ENCODE measurements at places on chromosomes 1 and 21. TPM values are rescaled to one million over a fixed set of nuclear protein-coding genes. Genes with fewer than 3 reads are reported as not detected.
A peak's percentile ranks its signal among the peaks of the same experiment; 100 is the strongest.

The FAM177B gene
- not detected for total RNA-seq

The ADGRB2 gene
- total RNA-seq = 2.3 TPM

The RBBP5 gene
- 19.9 TPM for total RNA-seq

DNA sequence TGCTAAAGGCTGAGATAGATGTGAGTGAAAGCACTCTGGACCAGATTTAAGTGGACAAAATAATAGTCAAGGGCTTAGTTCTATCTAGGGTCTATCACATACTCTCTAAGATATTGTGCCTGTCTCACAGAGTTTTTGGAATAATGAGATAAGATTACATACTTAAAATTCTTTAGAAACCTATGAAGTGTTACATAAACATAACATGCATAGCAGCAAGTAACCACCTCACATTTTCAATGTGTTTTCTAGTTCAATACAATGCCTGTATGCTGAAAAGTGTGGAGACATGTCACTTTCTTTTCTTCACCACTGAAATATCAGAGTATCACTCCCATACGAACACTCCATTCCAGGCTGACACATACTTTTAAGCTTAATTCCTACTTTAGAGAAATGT lies 16.2 kb downstream of the SDCCAG8 start:
- H3K27ac ChIP-seq = no peak overlapping the region
- DNase-seq = no peak
- H3K36me3 ChIP-seq = peaks cover 6% of the 10 kb centered on the region
- peaks cover 8% of the 10 kb centered on the region for H3K4me1 ChIP-seq
- no peak overlapping the region for H3K4me3 ChIP-seq

DNA sequence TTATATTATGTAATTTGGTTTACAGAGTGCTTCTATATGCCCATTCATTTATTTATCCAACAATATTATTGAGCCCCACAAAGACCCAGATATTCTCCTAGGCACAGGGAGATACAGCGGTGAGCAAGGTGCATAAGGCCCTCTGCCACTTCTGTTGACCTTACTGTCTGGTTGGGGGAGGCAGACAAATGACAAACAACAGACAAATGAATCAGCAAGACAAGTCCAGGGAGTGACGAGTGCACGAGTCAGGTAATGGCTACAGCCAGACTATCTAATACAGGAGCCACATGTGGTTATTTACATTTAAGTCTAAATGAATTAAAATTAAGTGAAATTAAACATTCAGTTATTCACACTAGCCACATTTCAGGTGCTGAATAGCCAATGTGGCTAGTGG lies 22.0 kb upstream of the BCAR3 start:
- DNase-seq = no peak
- H3K36me3 ChIP-seq = no peaks in the 10 kb centered on the region
- no peak overlapping the region for H3K4me3 ChIP-seq
- peaks cover 29% of the 10 kb centered on the region for H3K4me1 ChIP-seq
- H3K27me3 ChIP-seq = peaks cover 9% of the 10 kb centered on the region
- H3K27ac ChIP-seq = no peak overlapping the region

- no peak for DNase-seq
- no peaks in the 10 kb centered on the region for H3K36me3 ChIP-seq
- no peak overlapping the region for H3K4me3 ChIP-seq
Measured at GRCh38 chr1:181128592-181129497, 40.3 kb downstream of the IER5 start.

- H3K4me3 ChIP-seq = peak overlapping the region; percentile 93
- peak overlapping the region; percentile 93 for H3K27ac ChIP-seq
- H3K4me1 ChIP-seq = peaks cover 45% of the 10 kb centered on the region
- no peaks in the 10 kb centered on the region for H3K27me3 ChIP-seq
Measured at GRCh38 chr1:15974855-15975254, 1.0 kb downstream of the ZBTB17 start.

Data from activated T-cell treated with anti-CD3 and anti-CD28 coated beads, Interleukin-2, amount 50 U/mL, for 72 hours (primary cell).